ENCODE measurements at places on chromosomes 4 and X. TPM values are rescaled to one million over a fixed set of nuclear protein-coding genes. Genes with fewer than 3 reads are reported as not detected.

The NKX1-1 gene
- not detected for polyA plus RNA-seq

The CXCL1 gene
- polyA plus RNA-seq, result not detected

The MAGEB10 gene
- not detected for polyA plus RNA-seq

The APLN gene
- 15.7 TPM for polyA plus RNA-seq

The ZGRF1 gene
- polyA plus RNA-seq, result 8.5 TPM

The TAPT1 gene
- polyA plus RNA-seq, result 36.9 TPM

The MAPK10 gene
- polyA plus RNA-seq, result 2.8 TPM

The SRP72 gene
- 67.6 TPM for polyA plus RNA-seq

The CYBB gene
- polyA plus RNA-seq, result 22.6 TPM

The ADAMTS3 gene
- 1.6 TPM for polyA plus RNA-seq

The COX7B gene
- polyA plus RNA-seq, result 201 TPM

DNA sequence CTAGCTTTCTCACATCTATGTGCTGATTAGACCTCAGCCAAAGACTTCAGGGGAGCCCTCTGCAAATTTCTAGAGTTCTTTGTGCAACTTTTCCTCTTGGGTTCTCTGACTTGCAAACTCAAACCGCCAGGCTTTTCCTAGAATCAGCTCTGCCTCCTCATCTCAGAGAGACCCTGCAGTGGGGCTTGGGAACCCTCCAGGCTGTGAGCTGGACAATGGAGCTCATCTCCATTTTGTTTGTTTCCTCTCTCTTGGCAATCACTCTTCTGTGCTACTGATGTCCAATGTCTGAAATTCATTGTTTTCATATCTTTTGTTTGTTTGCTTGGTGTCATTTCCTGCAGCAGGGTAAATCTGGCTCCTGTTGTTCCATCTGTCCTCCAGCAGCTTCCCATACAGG, 33.0 kb downstream of the GYPB start:
- no peak for DNase-seq

DNA sequence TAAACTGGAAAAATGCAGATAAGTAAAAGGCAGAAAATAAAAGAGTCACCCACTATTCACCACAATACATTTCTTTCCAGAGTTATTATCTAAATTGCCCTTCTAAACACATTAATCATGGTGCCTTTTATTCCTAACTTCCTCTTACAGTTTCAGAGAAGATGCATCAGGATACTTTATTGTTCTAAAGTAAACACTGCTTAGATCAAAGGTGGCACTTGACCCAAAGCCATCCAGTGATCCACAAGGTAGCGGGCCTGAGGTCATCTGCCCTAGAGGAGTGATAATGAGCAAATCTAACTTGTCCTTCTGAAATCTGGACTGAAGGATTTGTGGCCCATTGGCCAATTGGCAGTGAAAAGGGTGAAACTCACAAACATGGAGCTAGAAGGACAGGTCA, 12.0 kb upstream of the TMEM154 start:
- no peak for DNase-seq

DNA sequence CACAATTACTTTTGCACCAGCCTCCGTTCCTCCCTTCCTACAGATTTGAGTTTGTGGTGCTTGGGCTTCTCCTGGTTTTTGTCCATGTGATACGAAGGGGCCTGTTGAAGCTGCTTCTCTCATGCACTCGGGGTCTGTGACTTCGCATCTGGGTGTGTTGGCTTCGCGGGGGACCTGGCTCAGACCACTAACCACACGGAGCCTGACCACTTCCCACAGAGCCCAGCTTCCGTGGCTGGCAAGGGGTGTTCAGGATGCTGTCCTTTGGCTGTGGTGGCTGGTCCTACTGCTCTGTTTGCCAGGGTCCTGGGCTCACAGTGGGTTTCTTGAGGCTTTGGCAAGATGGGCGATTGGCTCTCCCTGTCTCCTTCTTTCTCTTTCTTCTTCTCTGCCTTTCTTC, 19.8 kb upstream of the XG start:
- DNase-seq, result no peak

GRCh38 chr4:186726426-186727168, 2.9 kb upstream of the FAT1 start:
- DNase-seq, result peak; percentile 88

DNA sequence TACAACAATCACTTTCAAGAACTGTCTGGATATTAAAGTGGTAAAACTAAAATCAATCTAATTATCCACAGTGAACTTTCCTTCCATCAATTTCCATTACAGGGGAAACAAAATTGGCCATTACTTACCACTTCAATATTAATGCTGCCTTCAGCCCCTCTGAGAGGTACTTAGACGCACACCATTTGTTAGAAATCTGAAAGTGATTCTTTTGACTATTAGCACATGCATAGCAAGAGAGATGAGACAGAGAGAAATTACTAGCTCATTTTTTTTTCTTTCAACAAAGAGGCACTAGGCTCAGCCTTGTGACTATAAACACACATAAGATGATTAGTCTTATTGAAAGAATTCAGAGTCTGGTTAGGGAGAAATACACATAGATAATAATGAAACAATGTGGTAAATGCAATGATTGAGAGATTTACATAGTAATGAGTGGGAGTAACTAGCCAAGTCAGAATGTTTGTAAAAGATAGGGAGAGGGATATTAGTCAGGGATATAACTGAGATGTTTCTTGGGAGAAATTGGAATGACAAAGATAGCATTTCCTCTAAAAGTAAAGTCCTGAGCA, 93.3 kb downstream of the YIPF7 start:
- DNase-seq, result no peak

DNA sequence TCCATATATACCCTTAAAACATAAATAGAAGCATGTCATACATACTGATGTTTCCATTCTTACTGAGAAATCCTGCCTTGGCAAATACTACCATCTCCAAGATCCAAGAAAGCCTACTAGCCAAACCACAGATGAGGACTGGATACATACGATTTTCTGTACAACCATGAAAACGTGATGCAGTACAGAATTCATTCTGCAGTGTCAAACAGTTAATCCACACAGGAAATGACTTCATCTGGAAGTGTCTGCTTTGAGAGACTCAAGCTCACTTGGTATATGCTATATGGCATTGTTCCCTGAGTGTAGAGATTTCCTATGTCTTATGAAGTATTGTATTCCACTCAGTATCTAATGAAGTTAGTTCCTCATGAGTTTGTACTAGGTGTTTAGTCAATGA, 94.3 kb downstream of the CT47B1 start:
- DNase-seq, result no peak

- no peak for DNase-seq
Observed at GRCh38 chr4:42715807-42716482, 59.0 kb upstream of the ATP8A1 start.

DNA sequence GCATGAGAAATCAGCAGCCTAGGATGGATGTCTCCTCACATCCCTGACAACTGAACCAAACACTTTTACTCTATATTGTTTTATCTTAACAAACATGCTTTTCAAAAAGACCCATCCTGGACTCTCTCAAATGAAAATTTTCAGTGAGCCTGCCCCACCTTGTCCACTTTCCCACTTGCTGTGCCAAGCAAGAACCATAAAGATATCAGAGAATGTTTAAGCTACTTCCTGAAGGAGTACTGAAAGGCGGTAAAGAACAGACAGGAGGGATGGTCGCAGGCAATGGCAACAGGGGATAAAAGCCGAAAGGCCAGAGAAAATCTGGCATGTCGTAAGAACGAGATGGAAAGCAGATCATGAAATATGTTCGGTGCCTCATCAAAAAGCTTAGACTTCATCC, 10.5 kb downstream of the APBB2 start:
- DNase-seq, result no peak

GRCh38 chrX:31212856-31213748, 141.3 kb upstream of the FTHL17 start:
- DNase-seq, result no peak

GRCh38 chr4:54842656-54843055, 184.9 kb downstream of the KIT start:
- DNase-seq, result no peak

- DNase-seq, result no peak
Observed at GRCh38 chrX:13473442-13474163, 95.8 kb upstream of the EGFL6 start.

GRCh38 chrX:115031989-115032388, 14.6 kb upstream of the IL13RA2 start:
- DNase-seq, result no peak

DNA sequence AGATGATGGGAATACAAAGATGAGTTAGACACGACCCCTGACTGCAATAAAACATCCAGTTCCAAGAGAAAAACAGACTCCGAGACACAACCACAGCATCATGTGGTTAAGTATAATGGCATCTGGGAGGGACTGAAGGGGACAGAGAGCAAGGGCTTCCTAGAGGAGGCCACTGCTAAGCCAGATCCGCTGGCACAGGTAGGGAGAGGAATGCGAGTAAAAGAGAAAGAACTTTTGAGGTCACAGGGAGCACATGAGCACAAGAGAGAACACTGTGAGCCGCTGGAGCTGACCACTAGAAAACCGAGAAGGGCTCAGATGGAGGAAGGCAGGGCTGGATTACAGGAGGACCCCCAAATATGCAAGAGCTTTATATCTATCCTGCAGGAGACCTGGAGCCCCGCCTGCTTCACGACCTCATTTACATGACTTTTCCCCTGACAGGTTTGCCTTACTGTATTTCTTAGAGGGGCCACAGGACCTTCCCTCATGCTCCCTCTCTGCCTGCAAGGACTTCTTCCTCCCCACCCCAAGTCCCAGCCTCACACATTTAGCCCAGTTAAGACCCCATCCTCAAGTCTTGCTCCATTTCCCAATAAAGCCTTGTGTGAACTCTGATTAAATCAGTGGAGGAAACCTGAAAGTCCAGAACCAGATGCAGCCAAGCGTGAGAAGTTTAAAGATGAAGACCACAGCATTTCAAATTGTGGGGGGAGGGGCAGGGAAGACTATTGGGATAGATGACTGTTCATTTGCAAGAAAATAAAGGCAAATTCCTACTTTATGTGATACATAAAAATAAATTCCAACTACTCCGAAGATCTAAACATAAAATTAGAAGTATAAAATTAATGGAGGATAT, 29.6 kb downstream of the MFAP3L start:
- no peak for DNase-seq

GRCh38 chrX:88613338-88613737, 133.7 kb upstream of the CPXCR1 start:
- DNase-seq, result no peak

GRCh38 chr4:168886351-168886750, 123.7 kb downstream of the CBR4 start:
- no peak for DNase-seq

GRCh38 chr4:86233681-86234080, 126.2 kb downstream of the MAPK10 start:
- no peak for DNase-seq

GRCh38 chrX:3717742-3718420, 4.4 kb upstream of the PRKX start:
- DNase-seq, result no peak

- DNase-seq, result no peak
Observed at GRCh38 chrX:11998944-11999343, 139.3 kb upstream of the FRMPD4 start.

- no peak for DNase-seq
Observed at GRCh38 chr4:53346920-53347852, 18.7 kb downstream of the SCFD2 start.

GRCh38 chr4:825971-826330, at the start of gene CPLX1:
Gene CPLX1, minus strand, starts transcription at chr4:826129. Its CDS starts 1,607 bp downstream, at chr4:824522.
- no peak for DNase-seq

GRCh38 chr4:7371210-7371941, 63.4 kb downstream of the PSAPL1 start:
- no peak for DNase-seq

DNA sequence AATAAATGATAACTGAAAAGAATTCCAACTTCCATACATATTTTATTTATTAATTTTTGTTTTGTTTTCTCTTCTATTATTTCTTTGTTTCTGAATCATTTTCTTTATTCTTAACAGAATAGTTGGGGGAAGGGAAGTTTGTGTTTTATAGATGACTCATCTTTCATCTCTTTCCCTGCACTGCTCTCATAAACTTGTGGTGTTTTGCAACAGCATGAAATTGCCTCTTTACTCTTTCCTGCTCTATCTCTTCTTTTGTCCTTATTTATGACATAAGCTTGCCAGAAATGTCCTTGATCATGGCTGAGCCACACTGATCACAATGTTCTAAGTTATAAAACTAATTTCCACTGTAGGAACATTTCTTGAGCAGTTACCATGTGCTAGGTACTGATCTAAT, 22.3 kb downstream of the QRFPR start:
- DNase-seq, result no peak

- no peak for DNase-seq
Observed at GRCh38 chr4:184357165-184357564, 117.2 kb downstream of the IRF2 start.

DNA sequence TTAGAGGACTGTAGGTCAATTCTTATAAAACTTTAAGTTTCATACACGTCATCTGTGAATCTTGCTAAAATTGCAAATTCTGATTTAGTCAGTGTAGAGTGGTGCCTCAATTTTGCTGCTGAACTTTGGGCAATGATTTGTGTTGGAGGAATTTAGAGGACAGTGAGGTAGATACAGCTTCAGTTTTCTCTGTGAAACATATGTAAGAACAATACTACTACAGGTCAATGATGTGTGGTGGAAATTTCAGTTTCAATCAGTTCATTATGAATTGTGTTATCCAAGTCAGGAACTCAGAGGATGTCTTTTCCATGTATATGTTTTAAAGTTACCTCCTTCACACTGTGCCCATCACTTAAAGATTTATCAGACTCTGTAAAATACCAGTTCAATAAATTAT, 1597.8 kb upstream of the PCDH10 start:
- no peak for DNase-seq

DNA sequence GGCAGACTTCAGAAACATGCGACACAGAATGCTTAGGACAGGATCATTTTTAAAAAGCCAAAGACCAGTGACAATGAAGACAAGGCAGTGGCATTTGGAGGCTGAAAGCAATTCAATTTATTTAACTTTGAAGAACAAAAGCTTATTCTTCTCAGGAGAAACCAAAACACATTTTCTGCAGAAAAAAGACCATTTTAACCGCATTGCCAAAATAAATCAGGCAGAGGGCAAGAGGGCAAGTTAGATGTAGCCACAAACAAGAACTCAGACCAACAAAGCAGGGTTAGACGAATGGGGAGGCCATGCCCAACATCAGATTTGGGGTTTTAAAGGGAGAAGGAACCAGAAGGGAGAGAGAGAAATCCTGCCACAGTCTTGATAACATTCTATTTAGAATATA, 58.9 kb downstream of the RELL1 start:
- DNase-seq, result no peak

DNA sequence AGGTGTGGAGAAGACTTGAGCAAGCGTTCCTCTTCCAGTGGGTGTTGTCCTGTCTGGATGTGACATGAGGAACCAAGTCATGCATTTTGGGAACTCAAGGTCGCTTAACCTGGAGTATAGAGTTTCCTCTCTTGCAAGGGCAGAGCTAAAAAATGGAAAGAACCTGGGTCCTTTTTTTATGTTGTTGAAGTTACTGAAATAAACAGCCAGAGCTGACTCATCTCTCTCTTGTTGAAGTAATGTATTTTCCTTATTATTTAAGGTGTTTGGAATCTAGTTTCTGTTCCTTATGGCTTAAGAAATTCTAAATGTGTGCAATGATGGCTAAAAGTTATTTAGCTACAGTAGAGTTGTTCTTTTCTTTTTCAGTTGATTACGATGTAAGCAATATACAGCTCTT, 314.5 kb downstream of the CAMK2D start:
- DNase-seq, result no peak

Data from hindlimb muscle (tissue), 1 donor.